ENCODE measurements at places on chromosomes 1 and 21.

- no peak for DNase-seq
Observed at GRCh38 chr1:230268371-230269170, 157.6 kb downstream of the PGBD5 start.

GRCh38 chr1:236829085-236829484, 34.0 kb downstream of the MTR start:
- no peak for DNase-seq

- no peak for DNase-seq
Observed at GRCh38 chr1:217856342-217857034, 225.3 kb downstream of the SPATA17 start.

GRCh38 chr1:87108814-87109411, 194.5 kb downstream of the HS2ST1 start:
- no peak for DNase-seq

- DNase-seq: no peak
Observed at GRCh38 chr1:179303200-179303785, 9.7 kb downstream of the SOAT1 start.

GRCh38 chr1:98102345-98103030, 181.7 kb upstream of the DPYD start:
- DNase-seq: no peak

- no peak for DNase-seq
Observed at GRCh38 chr1:226215239-226215638, 8.2 kb upstream of the MIXL1 start.

GRCh38 chr1:110593902-110594301, 12.3 kb downstream of the KCNA2 start:
- DNase-seq: no peak

DNA sequence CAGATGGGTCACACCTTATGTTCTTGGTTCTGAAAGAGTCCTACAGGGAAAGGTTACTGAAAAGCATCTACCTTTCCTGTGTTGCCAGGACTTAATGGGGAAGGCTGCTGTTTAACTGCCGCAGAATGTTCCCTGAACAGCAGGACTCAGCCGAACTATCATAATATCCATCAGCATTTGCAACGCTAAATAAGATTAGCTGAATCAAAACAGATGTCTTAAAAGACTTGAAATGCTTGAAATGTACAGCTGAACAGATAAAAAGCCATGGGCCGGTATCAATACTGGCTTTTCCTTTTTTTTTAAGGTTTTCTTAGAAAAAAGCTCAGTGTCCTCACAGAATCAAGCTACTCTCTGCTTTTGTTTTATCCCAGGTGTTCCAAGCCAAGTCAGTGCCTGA, 19.7 kb upstream of the ATP13A2 start:
- no peak for DNase-seq

DNA sequence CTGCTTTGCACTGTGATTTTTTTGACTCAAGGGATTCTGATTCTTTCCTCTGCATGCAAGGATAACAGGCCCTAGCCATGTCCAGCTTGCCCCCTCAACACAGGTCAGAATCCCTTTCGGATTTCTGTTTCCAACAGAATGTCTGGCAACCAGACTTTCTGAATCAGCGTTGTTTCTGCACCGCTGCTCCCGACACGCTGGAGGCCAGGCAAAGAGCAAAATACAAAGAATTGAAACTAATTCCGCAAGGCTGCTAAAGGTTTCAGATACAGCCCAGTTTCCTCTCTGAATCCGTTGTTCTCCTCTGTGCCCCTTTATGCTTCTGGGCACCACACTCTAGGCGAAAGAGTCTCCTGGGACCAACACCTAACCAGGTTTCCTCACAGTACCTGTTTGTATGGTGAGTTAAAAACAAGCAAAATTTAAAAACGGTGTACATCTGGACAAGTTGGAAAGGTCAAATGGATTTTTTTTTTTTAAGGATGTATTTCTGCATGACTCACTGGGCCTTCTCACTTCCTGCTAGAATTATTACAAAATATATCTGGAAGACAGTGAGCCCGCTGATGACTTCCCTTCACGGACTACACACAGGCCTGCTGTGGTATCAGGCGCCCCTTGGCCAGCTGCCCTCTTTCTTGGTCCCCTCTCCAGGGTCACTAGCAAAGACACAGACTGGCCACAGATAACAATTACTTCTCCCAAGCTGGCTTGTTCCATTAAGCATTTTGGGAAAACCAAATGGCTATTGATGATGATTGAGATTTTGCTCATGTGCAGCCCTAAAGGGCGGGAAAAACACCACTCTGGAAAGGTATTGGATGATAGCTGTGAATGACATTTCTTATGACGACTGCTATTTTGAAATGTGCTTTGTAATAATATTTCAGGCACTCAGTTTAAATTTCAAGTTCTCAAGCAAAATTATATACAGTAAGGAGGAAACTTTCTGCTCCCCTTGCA, 118.3 kb downstream of the TGFB2 start:
- no peak for DNase-seq

DNA sequence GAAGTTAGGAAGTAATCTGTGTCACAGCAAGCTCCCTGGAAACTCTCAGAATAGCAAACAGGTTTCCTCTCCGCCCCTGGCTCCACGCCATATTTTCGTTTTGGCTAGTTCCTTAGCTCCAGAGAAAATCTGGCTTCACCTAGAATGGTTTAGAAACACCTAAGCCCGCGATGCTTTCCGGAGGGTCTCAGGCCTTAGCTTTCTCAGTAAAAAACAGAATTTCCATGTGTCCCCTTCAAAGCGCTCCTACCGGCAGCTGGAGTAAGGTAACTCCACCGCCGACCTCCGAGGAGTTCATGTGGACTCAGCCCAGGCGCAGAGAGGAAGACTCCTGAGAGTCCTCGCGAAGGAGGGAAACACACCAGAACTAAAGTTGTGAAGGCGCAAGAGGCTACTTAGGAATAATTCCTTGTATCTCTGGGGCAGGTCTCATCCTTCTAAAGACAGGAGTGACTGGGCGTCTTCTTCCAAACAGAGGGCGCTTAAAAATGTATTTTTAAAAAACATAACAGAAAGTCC, 406 bp downstream of the KIAA0040 start:
- DNase-seq: no peak

DNA sequence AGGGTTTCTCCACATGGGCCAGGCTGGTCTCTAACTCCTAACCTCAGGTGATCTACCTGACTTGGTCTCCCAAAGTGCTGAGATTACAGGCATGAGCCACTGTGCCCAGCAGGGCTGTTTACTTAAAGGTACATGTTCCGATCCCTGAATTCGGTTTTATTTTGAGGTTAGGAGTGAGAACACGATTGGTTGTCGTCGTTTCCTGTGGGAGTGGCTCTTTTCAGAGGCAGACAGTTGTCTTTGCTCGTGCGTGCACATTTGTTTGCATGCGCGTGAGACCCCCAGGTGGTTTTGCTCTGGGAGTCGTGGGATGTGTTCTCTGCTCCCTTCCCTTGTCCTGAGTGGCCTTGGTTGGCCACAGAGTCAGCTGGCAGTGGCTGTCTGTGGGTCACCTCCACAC, 60.2 kb downstream of the SKI start:
- no peak for DNase-seq

DNA sequence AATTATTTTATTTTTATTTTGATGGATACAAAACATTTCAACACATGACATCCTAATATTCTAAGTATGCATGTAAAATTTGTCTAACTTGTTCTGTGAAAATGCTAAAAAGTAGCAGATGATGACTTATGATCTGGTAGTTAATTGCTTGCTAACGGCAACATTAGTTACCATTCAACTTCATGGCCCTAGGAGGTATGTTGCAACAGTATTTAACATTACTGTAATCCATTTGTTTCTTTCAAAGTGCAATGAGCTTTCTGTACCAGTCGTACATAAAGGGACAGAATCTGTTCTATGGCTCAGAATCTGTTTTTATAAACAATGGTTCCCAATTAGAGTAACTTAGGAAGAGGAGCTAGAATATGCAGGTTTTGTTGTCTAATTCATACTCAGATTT, 91.5 kb upstream of the ZNHIT6 start:
- DNase-seq: no peak

GRCh38 chr1:117783606-117784396, 145.6 kb downstream of the GDAP2 start:
- no peak for DNase-seq

- no peak for DNase-seq
Observed at GRCh38 chr1:54559771-54560231, 11.8 kb downstream of the ACOT11 start.

DNA sequence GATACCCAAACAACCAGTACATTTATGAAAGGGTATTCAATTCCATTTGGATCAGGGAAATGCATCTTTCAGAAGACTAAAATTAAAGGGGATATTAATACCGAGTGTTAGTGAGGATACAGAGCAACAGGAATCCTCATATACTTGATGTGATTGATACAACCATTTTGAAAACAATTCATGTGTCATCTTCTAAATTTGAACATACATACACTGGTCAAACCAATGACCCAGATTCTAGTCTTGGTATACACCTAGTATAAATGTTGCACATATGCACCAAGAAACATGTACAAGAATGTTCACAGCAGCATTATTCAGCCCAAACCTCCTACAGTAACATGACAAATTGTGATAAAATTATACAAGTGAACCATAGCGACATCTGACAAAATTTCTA, 58.6 kb downstream of the ZNF644 start:
- DNase-seq: no peak

DNA sequence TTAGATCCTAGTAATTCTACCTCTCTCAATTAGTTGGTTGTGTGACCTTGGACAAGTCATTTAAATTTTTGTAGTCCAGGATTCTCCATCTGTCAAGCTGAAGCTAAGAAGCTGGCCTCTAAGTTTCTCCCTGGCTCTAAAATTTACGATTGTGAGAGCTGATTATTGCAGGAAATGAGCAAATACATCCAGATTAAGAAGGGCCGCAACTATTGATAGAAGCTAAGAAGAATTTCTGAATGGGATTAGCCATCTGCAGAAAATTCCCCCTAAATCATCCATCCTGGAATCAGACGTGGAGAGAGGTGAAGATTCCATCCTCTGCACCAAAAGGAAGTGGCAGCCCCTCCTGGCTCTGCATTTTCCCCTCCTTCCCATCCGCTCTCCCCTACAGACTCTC, 55.0 kb downstream of the HIVEP3 start:
- DNase-seq: no peak

GRCh38 chr1:215345766-215346165, 221.3 kb upstream of the KCTD3 start:
- no peak for DNase-seq

GRCh38 chr1:55679971-55680370, 464.8 kb upstream of the USP24 start:
- DNase-seq: no peak

DNA sequence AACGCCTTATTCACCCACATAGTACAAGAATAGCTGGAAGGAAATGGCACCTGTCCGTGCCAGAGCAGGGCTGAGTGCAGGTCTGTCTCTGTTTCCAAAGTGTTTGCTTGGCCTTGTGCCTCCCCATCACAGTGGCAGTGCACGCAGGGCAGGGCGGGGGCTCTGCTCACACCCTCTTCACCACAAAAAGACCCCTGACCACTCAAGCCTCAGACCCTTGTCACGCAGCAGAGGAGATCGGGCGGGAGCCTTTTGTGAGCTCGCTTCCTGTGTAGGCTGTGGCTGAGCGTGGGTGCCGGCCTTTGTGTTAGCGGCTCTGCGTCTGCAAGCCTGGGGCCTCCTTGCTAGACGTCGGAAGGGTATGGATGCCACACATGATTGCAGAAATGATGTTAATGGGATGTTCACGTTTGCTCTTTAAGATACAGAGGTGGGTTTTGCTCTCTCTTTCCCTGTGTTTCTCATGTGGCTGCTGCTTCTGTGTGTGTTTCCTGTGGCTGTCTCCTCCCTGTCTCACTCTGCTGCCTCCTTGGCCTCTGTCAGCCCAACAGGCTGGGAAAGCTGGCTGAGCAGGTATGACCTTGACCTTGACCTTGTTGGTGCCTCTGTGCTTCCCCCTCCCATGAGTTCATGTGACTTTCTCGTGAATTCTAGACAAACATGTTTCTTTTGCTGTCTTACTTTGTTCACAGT, 45.4 kb downstream of the S100B start:
- peak; percentile 36 for DNase-seq

DNA sequence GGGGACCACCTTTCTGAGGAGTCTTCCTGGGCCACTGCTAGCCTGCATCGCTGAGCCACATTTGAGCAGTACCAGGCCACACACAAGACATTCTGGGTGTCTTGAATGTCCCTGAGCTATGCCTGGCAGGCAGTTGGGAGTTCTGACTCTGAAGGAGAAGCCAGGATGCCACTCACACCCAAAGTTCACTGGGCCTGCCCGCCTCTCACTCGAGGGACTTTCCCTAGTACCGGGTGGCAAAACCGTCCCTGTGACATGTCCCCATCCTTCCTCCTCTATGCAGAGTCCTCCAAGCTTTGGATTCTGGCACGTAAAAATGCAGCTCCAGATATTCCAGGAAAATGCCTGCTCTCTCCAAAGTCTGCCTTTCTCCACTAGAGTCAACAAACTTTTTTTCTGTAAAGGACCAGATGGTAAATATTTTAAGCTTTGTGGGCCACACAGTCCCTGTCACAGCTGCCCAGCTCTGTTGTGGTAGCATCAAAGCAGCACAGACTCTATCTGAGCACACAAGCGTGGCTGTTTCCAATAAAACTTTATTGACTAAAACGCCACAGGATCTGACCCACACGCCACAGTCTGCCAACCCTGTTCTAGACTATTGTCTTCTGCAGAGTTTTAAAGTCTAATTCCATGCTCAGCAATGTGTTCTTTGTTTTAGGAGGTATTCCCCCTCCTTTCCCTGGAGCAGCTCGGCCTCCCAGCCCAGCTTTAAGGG, 19.2 kb upstream of the GUCA2B start:
- no peak for DNase-seq

GRCh38 chr1:33578557-33579448, 106.4 kb downstream of the ZSCAN20 start:
- DNase-seq: no peak

- no peak for DNase-seq
Observed at GRCh38 chr1:194644528-194644927, 1458.1 kb upstream of the B3GALT2 start.

DNA sequence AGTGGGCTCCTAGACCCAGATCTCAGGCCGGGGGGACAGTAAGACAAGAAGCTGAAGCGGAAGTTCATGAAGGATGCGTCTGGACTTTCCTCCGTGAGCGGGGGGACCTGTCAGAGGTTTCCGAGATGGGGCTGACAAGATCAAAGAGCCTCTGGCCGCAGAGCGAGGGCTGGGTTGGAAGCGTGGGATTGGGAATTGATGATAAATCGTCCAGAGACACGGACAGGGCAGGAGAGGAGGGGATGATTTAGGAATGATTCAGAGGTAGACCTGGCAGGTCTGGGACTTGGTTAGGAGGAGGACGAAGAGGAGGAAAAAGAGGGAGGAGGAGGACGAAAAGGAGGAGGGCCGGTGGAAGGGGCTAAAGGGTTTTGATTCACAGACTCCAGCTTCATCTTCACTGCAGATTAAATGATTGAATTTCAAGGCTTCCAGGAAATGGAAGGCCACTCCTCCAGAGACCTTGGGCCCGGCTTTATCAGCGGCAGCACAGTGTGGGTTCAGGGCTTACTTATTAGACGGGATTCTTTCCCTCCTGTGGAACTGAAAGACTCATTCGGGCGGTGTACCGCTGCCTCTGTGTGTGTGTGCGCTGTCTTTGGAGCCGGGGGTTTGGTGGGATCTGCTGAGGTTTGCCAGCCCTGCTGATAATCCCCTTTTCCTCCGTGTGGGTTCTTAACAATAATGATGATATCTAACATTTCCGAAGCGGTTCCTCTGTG, 85.7 kb upstream of the SLC45A1 start:
- no peak for DNase-seq

GRCh38 chr1:78141531-78142231, 95.9 kb downstream of the GIPC2 start:
- DNase-seq: no peak

- DNase-seq: no peak
Observed at GRCh38 chr1:15029786-15030185, 123.8 kb upstream of the TMEM51 start.
